AG08396 (cell line): ENCODE measurements at places on chromosomes 1 and 21.

- peak; percentile 46 for DNase-seq
Measured at GRCh38 chr1:186102547-186103148, 272.4 kb downstream of the TPR start.

- DNase-seq = peak; percentile 57
Measured at GRCh38 chr21:41425954-41426675, at the start of gene MX1. TSS of gene MX1 (plus strand) at chr21:41426239. CDS start at chr21:41432071, 5,832 bp downstream.

DNA sequence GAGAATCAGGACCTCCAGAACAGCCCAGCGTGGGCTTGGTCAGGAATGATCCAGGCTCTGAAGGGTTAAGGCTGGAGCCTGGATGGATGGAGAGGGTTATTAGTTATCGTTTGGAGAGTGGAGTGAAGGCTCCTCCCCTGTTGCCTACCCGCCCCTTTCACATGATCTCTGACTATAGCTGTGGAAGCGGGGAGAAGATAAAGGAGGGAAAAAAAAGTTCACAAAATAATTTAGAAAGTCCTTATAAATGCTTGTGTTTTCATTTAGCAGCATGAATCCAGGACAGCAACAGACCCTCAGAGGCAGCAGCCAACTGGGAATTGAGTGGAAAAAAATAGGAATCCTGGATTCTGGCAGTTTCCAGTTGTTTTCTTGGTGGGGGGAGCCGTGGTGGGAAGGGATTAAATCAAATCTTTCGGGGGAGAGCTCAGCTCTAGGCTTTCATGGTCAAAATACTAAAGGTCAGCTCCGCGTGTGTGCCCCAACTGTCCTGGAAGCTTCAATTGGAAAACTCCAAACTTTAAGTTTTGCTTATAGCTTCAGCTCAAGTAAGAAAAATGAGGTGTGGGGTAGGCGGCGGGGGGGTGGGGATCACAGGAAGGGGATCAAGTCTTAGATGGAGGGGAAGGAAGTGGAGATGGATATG is 595 bp upstream of the DDR2 start:
- DNase-seq = peak; percentile 44

GRCh38 chr1:246988316-246988715 is 19.5 kb downstream of the ZNF695 start:
- no peak for DNase-seq

DNA sequence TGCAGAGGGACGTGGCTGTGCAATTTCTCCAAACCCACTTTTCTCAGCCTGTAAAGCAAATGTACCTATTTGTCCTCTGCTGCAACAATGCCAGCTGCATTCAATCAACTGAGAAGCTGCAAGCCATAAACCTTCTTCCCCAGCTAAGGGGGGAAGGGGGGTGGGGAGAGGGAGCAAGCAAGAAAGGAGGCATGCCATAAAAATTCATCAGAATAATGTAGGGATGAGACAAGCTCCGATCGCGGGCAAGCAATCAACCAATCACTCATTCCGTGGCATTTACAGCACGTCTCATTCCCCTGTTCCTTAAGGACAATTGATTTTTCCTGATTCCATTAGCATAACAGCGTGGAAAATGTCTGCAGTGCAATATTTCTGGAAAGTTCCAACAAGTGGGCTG is 144.8 kb downstream of the DMRTA2 start:
- no peak for DNase-seq

GRCh38 chr1:56824271-56824670 is 5.1 kb upstream of the FYB2 start:
- no peak for DNase-seq

DNA sequence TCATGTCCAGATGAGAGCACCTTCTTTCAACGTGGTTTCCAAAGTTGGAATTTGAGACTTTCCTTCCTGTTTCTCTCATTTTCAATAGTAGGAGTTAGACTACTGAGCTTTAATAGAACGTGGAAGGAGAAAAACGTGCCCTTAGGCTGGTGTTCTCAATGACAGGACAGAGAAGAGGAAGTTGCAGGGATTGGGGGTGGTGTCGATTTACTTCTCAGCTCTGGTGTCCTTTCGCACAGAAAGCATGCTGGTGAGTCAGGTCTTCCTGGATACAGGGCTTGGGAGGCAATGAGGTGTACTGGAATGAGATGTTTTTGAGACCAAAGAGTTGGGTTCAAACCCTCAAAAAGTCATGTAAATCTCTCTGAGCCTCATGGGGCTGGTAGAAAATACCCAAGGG is 67.1 kb downstream of the HIVEP3 start:
- DNase-seq = no peak

DNA sequence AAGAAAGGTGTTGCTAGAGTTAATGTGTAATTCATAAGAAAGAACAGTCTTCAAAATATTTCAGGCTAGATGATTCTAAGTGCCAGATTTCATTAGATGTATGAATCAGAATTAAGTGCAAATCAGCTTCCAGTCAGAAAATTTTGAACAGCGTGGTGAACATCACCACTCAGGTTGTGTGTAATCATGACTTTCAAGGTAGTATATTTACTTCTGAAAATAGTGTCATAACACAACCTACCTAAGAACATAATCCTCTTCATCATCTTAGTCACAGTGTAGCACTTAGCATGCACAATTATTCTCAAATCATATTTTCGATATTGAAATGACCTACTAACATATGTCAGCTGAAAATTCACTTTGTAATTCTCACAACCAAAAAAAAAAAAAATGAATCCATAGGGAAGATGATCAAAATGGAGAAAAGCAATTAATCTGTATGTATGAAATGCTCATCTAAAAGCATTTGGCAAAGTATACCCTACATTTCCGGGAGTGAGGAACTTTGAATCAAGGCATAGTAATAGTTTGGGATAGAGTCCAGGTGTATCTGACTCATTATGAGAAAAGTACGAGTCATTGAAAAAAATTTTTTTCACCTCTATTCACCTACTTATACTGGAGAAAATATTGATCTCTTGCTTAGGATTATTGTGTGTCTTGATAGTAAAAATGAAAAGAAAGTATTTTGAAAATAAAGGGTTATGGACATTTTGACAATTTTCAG is 221.8 kb upstream of the CHRM3 start:
- no peak for DNase-seq

DNA sequence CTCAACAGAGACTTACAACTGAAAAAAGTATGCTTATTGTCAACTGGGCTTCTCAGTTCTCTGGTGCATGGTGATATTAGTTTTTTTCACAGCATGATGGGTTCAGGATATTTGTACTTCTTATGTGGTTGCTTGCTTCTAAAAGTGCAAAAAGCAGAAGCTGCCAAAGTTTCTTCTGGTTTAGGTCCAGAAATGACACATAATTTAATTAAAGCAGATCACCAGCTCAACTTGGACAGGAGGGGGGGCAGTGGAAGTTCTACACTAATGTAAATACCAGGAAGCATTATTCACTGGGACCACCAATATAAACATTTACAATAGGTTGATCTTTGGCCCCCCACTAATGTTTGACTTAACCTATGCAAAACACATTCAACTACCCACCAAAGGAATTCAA is 354.8 kb upstream of the BRINP3 start:
- DNase-seq = no peak

DNA sequence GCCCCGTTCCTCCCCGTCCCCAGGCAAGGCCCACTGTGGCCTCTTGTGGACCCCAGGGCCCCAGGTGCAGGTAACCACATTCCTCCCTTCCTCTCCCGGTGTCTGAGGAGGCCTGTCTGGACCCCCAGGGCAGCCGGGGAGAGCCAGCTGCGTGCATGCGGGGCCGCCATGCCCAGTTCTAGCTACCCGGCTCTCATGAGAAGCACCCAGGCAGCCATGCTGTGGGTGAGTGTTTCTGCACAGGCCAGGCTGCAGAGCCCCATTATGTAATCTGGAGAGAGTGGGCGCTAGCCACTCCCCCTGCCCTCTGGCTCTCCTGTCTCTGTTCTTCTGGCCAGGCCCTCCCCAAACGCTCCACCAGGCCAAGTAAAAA is 18.4 kb upstream of the PLEKHG5 start:
- DNase-seq = no peak

DNA sequence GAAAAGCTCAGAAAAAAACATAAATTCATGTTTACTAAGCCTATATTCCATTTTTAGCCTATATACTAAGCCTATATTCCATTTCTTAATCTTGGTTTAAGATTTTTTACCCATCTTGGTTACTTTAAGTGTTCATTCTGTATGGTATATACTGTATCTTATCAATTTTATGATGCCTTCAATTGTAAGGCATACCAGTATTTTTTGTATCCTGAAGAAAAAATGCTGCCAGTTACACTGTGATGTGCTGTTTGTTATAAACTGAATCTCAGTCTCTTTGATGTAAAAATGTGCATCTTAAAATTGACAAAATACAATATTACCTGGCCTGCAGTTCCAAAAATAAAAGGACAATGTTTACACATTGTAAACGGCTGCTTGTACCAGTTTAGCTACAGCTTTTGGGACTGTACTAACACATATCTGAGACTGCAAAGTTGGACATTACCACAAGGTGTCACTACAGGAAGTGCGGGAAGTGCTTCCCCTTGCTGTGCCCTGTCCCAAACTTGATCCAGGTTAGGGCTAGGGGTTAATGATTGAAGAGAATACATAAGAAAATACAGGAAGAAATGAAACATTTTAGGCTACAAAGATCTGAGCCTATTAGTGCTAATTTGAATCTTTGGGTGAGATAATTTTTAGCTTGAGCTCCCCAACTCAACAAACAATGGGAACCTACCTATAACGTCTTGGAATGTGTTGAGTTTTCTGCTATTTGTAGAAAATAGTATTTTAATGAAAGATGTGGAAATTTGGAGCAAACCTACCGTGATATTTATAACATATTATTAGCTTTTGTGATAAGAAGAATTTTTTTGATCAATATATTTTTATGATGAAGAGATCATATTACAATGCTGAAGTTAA is 108.9 kb downstream of the LBR start:
- peak; percentile 51 for DNase-seq

DNA sequence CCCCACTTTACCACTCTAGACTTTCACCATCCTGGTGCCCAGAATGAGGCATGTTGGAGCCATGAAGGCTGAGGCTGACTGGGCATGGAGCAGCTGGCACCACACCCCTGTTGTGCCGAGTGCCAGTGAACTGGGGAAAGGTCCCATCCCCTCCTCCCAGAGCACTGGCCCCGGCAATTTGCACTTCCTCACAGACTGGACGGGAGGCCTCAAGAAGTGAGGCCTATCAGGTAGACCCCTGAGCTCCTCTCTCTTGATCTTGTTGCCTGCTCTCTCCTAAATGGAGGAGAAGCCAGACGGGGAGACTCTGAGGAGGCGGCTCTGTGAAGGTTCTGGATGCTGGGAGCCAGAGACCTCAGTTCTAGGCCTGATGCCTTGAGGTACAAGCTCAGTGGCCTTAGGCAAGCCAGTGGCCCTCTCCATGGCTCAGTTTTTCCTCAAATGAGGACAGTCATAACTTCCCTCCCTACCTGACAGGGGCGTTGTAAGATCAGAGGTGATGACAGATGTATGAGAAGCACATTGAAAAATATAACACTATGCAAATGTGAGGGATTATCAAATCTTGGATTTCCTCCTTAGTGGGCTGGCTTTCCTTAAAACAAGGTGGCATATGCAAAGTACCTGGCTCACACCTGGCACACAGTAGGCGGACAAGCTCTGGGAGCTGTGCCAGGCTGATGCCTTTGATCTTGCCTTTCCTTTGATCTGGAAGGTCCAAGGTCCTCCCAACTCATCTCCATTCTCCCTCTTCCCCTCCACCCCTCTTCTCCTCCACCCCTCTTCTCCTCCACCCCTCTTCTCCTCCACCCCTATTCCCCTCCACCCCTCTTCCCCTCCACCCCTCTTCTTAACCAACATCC is 6.7 kb downstream of the GRHL3 start:
- DNase-seq = no peak
